ENCODE measurements at places on chromosomes 16 and 17. TPM values are rescaled to one million over a fixed set of nuclear protein-coding genes. Genes with fewer than 3 reads are reported as not detected.

- peaks cover 6% of the 10 kb centered on the region for H3K36me3 ChIP-seq
- H3K4me1 ChIP-seq: peaks cover 17% of the 10 kb centered on the region
- no peak for DNase-seq
Measured at GRCh38 chr17:59767176-59767575, 59.7 kb downstream of the VMP1 start.

DNA sequence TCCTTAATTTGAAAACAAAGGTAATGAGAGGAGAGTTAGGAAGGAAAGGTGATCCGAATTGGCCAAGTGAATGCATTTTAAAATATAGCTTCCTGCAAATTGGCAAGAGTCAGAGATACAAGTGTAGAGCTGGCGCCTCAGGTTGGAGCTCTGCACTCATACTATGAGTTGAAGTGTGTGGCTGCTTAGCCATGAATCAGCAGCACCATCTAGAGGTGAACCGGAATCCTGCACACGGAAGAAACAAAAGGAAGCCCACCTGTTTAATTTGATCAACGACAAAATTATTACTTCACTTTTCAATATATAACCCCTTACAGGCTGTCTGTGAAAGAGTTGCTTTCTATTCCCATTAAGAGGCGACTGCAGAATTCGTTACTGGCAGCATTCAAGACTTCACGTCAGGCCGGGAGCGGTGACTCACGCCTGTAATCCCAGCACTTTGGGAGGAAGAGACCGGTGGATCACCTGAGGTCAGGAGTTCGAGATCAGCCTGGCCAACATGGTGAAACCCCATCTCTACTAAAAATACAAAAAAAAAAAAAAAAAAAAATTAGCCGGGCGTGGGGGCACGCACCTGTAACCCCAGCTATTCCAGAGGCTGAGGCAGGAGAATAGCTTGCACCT is 1253.7 kb upstream of the CDH8 start:
- no peaks in the 10 kb centered on the region for H3K4me1 ChIP-seq
- no peaks in the 10 kb centered on the region for H3K36me3 ChIP-seq

- H3K27me3 ChIP-seq: no peaks in the 10 kb centered on the region
- H3K4me3 ChIP-seq: no peak overlapping the region
- H3K27ac ChIP-seq: no peak overlapping the region
Measured at GRCh38 chr16:81544261-81544660, 99.7 kb downstream of the CMIP start.

GRCh38 chr16:24041834-24042631 is 206.2 kb downstream of the PRKCB start:
- H3K27ac ChIP-seq: no peak overlapping the region
- DNase-seq: peak; percentile 48
- H3K36me3 ChIP-seq: no peaks in the 10 kb centered on the region
- no peaks in the 10 kb centered on the region for H3K27me3 ChIP-seq

DNA sequence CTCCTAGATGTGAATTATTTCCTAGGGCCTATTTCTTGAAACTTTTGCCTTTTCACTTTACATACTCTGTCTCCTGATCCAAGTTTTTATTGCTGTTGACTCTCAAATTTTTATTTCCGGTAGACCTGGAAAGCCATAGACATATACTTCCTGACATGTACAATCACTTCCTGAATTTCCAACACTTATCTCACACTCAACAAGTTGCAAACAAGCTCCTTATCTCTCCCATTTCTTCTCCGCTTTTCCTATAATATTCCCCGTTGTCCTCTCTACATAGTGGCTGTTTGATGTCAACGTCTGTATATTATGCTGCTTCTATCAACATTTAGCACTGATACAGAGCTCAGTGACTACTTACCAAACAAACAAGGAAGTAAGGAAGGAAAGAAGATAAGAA is 59.3 kb downstream of the IKZF3 start:
- H3K36me3 ChIP-seq: no peaks in the 10 kb centered on the region
- H3K27ac ChIP-seq: no peak overlapping the region
- DNase-seq: no peak
- no peaks in the 10 kb centered on the region for H3K4me1 ChIP-seq

GRCh38 chr16:28984619-28985135 is at the start of gene LAT:
TSS of gene LAT (plus strand) at chr16:28985052. CDS start at chr16:28985418, 366 bp downstream.
- DNase-seq: no peak
- no peak within 1 kb of the TSS for H3K4me3 ChIP-seq
- no peak within 1 kb of the TSS for H3K27ac ChIP-seq
- H3K27me3 ChIP-seq: no peaks in the 10 kb centered on the region
- peaks cover 69% of the 10 kb centered on the region for H3K36me3 ChIP-seq

GRCh38 chr16:84825896-84826557 is 6.2 kb downstream of the CRISPLD2 start:
- peaks cover 5% of the 10 kb centered on the region for H3K36me3 ChIP-seq
- H3K4me3 ChIP-seq: no peak overlapping the region
- DNase-seq: peak; percentile 75
- no peaks in the 10 kb centered on the region for H3K27me3 ChIP-seq
- H3K4me1 ChIP-seq: peaks cover 44% of the 10 kb centered on the region

DNA sequence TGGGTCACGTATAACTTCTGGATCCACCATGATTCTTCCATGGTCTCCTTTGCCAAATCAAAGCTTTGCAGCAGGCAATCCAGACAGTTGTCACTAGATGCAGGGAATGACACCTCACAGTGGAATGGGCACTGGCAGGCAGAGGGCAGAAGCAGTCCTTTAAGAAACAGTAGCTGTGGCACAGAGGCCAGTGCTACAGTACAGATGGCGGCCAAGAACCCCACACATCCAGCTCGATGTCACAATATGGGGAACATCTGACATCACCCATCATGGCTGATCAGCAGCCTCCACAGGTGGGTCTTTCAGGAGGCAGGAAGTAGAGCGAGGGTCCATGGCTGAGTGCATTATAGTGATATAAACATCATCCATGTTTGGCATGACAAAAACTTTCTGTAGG is 18.8 kb upstream of the ERN1 start:
- no peaks in the 10 kb centered on the region for H3K27me3 ChIP-seq
- no peak overlapping the region for H3K27ac ChIP-seq
- H3K4me3 ChIP-seq: no peak overlapping the region
- H3K4me1 ChIP-seq: peaks cover 5% of the 10 kb centered on the region

The TEX14 gene
- total RNA-seq: not detected

DNA sequence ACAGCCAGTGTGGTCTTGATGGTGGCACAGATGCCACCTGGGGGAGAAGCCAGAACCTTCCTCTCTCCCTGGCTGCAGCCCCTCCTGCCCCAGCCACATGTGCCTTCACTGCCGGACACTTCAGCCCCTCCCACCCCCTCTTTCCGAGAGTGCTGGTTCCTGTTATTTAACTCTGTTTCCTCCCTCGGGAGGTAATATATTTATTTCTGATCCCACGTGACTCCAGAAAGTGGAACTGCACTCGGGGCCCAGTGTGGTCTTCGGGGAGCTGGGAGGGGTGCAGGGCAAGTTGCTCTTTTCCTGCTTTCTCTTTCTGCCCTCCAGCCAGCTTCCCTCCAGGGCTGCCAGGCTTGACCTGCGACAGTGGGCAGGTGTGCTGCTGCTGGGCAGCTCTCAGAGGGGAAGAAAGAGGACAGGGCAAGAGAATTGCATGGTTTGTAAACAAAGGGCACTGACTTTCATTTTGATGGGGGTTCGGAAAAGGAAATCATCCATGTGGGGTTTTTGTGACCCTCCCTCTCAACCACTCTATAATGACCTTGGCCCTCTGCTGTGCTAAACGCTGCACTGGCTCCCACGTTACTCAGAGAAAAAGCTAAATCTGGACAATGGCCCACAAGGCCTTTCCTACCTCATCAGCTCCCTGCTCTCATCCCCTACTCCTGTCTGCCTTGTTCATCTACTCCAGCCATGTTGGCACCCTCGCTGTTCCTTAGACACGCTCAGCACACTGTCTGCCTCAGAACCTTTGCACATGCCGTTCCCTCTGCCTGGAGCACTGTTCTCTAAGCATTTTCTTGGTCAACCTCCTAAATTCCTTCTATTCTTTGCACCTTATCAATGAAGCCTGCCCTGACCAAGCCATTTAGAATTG is 8.2 kb upstream of the CIITA start:
- no peaks in the 10 kb centered on the region for H3K36me3 ChIP-seq
- H3K4me1 ChIP-seq: peaks cover 5% of the 10 kb centered on the region
- no peak overlapping the region for H3K4me3 ChIP-seq
- H3K27ac ChIP-seq: no peak overlapping the region
- H3K27me3 ChIP-seq: peaks cover 6% of the 10 kb centered on the region

GRCh38 chr16:63983401-63983800 is 1138.5 kb downstream of the CDH11 start:
- no peak overlapping the region for H3K27ac ChIP-seq
- no peak overlapping the region for H3K4me3 ChIP-seq

The ENPP7 gene
- total RNA-seq: not detected

- no peak overlapping the region for H3K4me3 ChIP-seq
- H3K4me1 ChIP-seq: no peaks in the 10 kb centered on the region
- no peaks in the 10 kb centered on the region for H3K36me3 ChIP-seq
- DNase-seq: no peak
- peaks cover 8% of the 10 kb centered on the region for H3K27me3 ChIP-seq
Measured at GRCh38 chr17:30031214-30031869, 85.3 kb upstream of the NSRP1 start.

GRCh38 chr17:33154869-33155455 is 138.1 kb downstream of the ASIC2 start:
- no peak overlapping the region for H3K27ac ChIP-seq
- H3K27me3 ChIP-seq: no peaks in the 10 kb centered on the region
- no peaks in the 10 kb centered on the region for H3K36me3 ChIP-seq
- no peaks in the 10 kb centered on the region for H3K4me1 ChIP-seq

Data from IMR-90 (cell line).